ENCODE measurements at places on chromosomes 2 and 18.

GRCh38 chr2:19857806-19858205, 44.0 kb downstream of the TTC32 start:
- DNase-seq: no peak

- no peak for DNase-seq
These were observed 117.9 kb downstream of the LRATD1 start for GRCh38 chr2:14750433-14750832.

DNA sequence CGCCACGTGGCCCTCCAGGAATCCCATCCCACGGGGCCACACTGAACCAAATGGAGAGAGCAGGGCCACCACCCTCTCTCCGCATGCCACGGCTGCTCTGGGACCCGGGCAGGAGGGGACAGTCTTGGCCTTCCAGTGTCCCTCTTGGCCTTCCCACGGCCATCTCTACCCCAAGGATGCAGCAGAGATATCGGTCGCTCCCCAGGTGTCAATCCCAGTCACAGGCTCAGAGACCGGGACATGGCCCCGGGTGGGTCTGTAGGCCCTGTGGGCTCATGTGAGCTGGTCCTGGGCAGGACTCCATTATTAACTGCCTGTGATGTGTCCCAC, 15.3 kb downstream of the CAPN10 start:
- DNase-seq: no peak

GRCh38 chr2:201631041-201631440, 12.3 kb downstream of the TMEM237 start:
- no peak for DNase-seq

DNA sequence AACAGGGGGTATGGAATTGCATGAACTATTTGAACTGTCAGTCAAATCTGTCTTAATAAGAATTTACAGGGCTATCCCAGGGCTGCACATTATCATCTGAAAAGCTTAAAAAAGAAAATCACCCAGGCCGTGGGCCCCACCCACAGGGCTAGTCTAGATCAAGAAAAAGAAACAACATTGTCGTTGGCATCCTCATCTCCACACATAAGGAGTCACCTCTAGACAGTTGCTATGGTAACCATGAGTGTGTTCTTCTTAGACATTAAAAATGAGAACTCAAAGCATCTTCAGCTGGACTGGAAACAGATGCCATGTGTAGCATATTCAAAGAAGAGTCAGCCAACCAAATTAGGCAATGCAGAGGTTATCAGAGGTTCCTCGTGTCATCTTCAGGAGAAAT, 72.3 kb upstream of the CPO start:
- DNase-seq: no peak

GRCh38 chr18:8339952-8340351, 269.3 kb upstream of the RAB12 start:
- DNase-seq: no peak
